HS-27A (cell line): ENCODE measurements at places on chromosomes 11 and 22.

DNA sequence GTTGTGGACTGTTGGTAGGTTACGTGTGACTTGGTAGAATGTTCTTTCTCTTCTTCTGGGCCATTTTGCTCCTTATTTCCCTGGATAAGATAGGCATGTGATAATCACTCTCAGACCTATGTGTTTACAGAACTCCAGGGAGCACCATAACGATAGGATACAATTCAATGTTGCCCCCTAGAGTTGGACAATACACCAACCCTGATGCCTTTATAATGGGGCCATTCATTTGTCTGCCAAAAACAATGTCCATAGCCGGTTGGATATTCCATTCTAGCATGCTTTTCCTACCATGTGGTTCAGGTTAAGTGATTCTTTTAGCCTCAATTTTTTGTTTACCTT is 60.5 kb downstream of the APIP start:
- DNase-seq = no peak

DNA sequence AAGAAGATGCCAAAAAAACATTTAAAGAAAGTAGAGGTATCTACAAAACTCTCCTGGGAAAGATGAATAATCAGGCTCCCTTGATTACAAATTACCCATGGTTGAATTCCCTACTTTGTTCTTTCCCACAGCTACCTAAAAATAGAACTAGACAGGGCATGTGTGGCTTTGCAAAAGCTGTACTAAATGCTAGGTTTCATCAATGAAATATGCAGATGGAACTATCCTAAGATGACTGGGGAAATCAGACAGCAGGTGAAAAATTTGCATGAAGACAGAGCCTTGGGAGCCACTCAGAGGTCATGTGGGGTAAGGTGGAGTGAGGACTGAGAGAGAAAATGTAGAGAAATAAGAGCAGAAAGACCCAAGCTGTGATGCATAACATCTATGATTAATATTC is 14.7 kb downstream of the LAYN start:
- DNase-seq = no peak

DNA sequence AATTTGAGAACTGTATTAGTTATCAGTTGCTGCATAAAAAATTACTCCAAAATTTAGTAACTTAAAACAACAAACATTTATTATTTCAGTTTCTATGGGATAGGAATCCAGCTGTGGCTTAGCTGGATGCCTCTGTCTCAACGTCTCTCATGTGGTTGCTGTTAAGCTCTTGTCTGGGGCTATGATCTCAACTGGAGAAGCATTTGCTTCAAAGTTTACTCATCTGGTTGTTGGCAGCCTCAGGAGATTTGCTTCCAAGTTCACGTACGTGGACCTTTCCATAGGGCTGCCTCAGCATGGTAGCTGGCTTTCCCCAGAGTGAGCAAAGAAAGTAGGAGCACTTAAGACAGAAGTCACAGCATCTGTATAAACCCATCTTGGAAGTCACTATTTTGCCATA is 144.9 kb upstream of the SESN3 start:
- DNase-seq = no peak

GRCh38 chr11:114228435-114229411 is 67.5 kb upstream of the NNMT start:
- DNase-seq = no peak

- DNase-seq = no peak
These were observed 16.6 kb downstream of the CAPRIN1 start for GRCh38 chr11:34068111-34068510.

GRCh38 chr22:20590477-20591294 is 83.3 kb downstream of the MED15 start:
- DNase-seq = no peak

DNA sequence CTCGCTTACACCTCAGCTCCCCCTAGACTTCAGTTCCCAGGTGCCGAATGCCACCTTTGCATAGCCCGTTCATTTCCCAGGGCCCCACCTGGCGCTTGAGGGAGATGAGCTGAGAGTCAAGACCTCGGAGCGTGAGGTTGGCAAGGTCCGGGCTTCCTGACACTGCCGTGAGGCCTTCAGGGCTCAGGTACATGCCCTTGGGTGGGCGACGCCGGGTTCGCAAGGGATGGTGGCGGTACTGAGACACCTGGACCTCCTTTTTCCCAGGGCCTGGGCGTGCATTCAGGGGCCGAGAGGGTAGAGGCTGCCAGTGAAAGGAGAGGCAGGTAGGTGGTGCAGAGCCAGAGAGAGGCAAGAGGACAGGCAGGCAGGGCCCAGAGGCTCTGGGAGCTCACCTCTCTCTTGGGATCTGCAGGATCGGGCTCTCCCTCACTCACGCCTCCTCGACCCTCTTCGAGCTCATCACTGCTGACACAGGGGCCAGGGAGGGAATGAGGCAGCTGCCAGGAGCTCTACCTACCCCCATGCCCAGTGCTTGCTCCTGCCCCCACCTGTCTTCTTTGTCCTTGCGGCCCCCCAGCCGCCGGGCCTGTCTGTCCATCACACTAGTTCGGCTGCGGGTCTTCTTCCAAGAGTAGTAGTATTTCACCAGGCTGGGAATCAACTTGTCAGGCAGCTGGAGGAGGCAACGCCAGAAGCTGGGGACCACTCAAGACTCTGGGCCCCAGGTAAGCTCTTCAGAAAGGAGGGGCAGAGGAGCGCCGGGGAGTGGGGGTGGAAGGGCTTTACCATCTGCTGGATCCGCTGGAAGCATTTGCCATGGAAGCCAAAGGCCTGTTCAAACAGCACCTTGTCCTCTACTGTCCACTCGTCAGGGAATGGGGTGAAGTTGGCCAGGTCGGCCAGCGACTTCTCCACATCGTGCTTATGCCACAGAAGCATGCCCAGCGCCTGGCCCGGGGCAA is 2.8 kb downstream of the RCOR2 start:
- no peak for DNase-seq

- DNase-seq = no peak
These were observed 376.5 kb downstream of the NXPE2 start for GRCh38 chr11:115054570-115055538.

DNA sequence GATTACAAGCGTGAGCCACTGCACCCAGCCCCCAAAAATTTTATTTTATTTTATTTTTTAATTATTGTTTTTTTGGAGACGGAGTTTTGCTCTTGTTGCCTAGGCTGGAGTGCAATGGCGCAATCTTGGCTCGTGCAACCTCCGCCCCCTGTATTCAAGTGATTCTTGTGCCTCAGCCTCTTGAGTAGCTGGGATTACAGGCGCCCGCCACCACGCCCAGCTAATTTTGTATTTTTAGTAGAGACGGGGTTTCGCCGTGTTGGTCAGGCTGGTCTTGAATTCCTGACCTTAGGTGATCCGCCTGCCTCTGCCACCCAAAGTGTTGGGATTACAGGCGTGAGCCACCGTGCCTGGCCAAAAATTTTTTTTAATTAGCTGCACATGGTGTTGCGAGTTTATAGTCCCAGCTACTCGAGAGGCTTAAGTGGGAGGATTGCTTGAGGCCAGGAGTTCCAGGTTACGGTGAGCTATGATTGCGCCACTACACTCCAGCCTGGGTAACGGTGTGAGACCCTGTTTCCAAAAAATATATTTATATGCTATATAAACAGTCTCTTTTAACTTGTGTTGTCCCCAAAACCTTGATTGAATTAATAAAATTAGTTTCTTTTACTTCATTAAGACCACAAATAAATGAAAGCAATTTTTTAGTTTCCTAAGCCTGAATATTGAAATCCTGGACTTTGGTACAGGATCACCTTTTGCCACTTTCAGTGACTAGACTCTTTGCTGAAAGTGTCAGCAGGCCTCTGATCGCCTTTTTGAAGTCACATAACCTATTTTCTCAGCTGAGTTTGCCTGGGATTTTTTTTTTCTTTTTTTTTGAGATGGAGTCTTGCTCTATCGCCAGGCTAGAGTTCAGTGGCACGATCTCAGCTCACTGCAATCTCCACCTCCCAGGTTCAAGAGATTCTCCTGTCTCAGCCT is 16.2 kb downstream of the ATG13 start:
- DNase-seq = no peak

- DNase-seq = no peak
These were observed 172.4 kb upstream of the MPPED2 start for GRCh38 chr11:30758518-30758917.

- no peak for DNase-seq
These were observed 5.8 kb upstream of the TSSC4 start for GRCh38 chr11:2394818-2395105.

GRCh38 chr11:46326813-46327416 is 20.3 kb upstream of the DGKZ start:
- DNase-seq = no peak

- DNase-seq = no peak
These were observed 374.6 kb downstream of the INSC start for GRCh38 chr11:15489281-15489680.

DNA sequence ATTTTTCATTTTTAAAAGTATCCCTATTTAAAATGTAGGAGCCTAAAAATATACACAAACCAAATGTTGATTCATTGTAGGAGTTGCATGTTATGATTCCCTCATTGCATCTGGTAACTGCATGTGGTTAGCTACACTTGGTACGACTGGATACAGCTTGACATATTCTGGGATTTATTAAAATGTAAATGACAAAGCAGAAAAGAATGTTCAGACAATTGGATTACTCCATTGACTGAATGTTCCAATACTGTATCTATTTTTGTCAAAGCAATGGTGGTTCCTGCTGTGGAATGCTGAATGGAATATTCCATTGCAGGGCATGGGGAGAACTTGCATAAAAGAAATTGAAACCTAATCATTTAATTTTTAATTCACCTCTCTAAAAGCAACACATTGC is 30.8 kb downstream of the BLID start:
- DNase-seq = no peak

GRCh38 chr11:107648242-107648641 is 57.3 kb downstream of the ELMOD1 start:
- no peak for DNase-seq

GRCh38 chr11:31656051-31656450 is 146.5 kb downstream of the ELP4 start:
- DNase-seq = no peak
